ENCODE measurements at places on chromosomes 7 and 10.

DNA sequence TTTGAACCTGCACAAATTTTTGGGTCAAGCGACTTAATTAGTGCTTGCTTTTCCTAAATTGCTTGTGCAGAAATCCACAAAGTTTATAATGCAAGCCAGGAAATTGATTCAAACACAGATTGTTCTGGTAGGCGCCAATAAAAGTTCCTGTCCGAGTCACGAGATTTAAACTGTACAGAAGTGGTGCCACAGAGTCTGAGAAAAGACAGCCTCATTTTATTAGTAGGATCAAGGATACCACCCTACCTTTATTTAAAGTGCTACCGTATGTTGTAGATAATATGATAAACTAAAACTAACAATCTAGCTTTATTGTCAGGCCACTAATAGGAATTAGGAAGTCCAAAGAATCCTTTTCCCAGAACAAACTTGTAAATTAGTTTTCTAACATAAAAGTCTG, 696.7 kb downstream of the TNS3 start:
- no peaks in the 10 kb centered on the region for H3K27me3 ChIP-seq
- H3K4me3 ChIP-seq, result no peak overlapping the region
- H3K4me1 ChIP-seq, result peaks cover 6% of the 10 kb centered on the region

DNA sequence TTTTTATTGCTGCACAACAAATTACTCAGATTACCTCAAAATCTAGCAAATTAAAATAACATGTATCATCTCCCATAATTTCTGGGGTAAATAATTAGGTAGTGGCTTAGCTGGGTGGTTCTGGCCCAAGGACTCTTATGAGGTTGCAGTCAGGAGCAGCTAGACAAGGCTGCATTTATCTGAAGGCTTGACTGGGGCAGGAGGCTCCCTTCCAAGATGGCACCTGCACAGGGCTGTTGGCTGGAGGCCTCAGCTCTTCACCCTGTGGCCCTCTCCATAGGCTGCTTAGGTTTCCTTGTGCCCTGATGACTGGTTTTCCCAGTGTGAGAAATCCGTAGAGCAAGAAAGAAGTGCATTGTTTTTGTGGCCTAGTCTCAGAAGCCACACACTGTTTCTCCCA, 34.7 kb upstream of the ELFN1 start:
- H3K27me3 ChIP-seq, result no peaks in the 10 kb centered on the region
- H3K4me1 ChIP-seq, result no peaks in the 10 kb centered on the region
- H3K4me3 ChIP-seq, result no peak overlapping the region
- H3K27ac ChIP-seq, result no peak overlapping the region
- no peaks in the 10 kb centered on the region for H3K36me3 ChIP-seq

DNA sequence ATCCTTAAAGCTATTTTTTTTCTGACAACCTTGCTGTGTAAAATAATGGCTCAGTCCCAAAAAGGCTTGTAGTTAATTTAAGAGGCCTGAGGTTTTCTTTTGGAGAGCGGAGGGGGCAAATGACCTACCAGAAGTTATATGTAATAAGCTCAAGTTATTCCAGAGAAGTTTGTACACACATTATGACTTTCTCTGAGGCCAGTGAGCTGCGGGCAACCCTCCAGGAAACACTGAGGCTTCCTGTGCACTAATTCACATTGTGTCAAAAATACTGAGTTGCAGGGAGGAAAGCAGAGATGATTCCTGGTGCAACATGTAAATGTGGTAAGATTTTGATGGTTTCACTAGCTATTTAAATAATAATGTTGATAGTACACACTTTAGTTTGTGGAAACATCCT, 188.6 kb downstream of the DIP2C start:
- H3K4me3 ChIP-seq, result no peak overlapping the region
- no peaks in the 10 kb centered on the region for H3K27me3 ChIP-seq
- H3K4me1 ChIP-seq, result no peaks in the 10 kb centered on the region
- no peaks in the 10 kb centered on the region for H3K36me3 ChIP-seq

DNA sequence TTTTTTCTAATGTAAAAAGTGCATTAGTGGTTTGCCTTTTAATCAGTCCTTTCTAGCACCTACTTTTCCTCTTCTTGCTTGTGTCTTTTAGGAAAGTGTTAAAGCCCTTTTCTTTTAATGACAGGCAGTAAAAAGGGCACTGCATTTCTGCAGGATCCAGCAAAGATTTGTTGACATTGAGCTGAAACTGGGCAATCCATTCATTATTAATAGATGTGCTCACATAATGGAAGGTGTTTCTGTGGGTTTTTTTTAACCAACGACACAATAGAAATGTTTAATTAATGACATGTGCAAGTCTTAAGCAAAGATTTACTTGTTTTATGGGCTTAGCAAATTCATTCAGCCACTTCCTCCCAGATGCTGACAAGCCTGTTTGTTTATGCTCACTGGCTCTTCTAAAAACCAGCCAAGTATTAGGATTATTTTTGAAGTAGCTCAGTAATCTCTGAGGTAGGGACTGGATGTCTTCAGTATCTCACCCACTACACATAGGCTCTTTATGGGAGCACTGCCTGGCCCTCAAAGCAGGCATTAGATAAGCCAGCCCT, 1201.1 kb downstream of the SORCS1 start:
- H3K4me1 ChIP-seq, result no peaks in the 10 kb centered on the region
- H3K27ac ChIP-seq, result no peak overlapping the region
- H3K4me3 ChIP-seq, result no peak overlapping the region
- H3K36me3 ChIP-seq, result no peaks in the 10 kb centered on the region
- peaks cover 5% of the 10 kb centered on the region for H3K27me3 ChIP-seq

GRCh38 chr7:130174237-130174959, 30.8 kb downstream of the TMEM209 start:
- no peaks in the 10 kb centered on the region for H3K27me3 ChIP-seq
- H3K4me1 ChIP-seq, result no peaks in the 10 kb centered on the region
- H3K27ac ChIP-seq, result no peak overlapping the region
- peaks cover 33% of the 10 kb centered on the region for H3K36me3 ChIP-seq
- no peak for DNase-seq

DNA sequence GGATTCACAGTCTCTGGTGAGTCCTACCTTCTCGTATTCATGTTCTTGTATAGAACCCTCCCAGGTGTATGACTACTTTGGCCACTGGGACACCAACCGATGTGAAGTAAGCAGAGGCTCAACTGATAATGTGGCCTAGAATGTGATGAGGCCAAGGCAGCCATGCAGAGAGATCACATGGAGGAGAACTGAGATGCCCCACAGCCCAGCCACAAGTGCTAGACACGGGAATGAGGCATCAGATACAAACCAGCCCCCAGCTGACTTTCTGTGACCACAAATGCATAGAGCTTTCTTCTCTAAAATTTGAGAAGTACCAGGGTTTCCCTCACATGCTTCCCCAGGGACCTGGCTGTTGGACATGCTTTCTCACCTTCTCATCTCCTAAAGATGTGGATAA, 375.7 kb downstream of the CCSER2 start:
- no peak overlapping the region for H3K27ac ChIP-seq
- H3K27me3 ChIP-seq, result 0 out of 2 replicates have a peak, but pooled peaks cover under 1% of the 10 kb centered on the region
- DNase-seq, result no peak
- no peak overlapping the region for H3K4me3 ChIP-seq
- H3K36me3 ChIP-seq, result no peaks in the 10 kb centered on the region
- H3K4me1 ChIP-seq, result no peaks in the 10 kb centered on the region

DNA sequence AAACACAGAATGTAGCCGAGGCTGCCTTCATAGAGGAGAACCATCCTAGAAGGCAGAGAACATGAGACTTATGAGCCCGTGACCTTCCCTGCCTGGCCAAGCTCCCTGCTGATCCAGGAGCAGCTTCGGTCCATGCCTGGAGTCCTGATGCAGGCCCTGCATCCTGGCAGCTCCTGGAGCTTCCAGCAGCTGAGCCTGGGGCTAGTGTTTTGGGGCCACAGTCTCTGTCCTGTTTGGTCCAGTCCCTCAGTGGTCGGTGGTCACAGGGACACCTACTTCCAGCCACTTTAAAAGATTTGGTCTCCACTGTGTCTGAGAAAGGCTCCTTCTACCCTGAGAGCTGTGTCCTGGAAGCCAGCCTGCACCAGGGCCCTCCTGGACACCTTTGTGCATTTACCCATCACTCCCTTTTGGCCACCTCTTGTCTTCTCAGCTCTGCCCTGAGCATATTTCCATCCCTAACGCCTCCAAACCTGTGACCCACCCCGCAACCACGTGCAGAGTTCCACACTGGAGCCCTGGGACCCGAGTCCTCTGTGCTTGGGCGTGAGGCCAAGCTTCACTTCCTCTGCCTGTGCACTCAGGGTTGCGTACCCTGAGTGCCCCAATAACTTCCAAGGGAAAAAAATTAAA, 315.2 kb upstream of the ZNF32 start:
- DNase-seq, result no peak
- H3K27me3 ChIP-seq, result peaks cover 50% of the 10 kb centered on the region
- H3K36me3 ChIP-seq, result no peaks in the 10 kb centered on the region
- H3K27ac ChIP-seq, result no peak overlapping the region

DNA sequence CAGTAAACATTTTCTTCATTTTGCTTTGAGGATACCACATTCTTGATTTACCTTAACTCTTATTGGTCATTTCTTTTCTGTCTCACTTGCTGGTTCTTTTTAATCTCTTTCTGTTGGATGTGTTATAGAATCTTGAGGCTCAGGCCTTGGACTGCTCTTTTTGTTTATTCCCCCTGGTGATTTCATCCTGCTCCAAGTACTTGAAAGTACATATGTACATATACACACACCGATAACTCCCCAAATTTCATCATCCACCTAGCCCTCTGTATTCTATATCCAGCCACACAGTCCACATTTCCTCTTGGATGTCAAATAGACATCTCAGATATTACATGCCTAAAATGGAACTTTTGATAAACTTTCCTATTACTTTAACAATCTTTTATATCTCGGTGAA, 7.5 kb downstream of the ZNF518A start:
- H3K36me3 ChIP-seq, result no peaks in the 10 kb centered on the region
- H3K27me3 ChIP-seq, result no peaks in the 10 kb centered on the region
- peaks cover 5% of the 10 kb centered on the region for H3K4me1 ChIP-seq
- no peak overlapping the region for H3K27ac ChIP-seq

DNA sequence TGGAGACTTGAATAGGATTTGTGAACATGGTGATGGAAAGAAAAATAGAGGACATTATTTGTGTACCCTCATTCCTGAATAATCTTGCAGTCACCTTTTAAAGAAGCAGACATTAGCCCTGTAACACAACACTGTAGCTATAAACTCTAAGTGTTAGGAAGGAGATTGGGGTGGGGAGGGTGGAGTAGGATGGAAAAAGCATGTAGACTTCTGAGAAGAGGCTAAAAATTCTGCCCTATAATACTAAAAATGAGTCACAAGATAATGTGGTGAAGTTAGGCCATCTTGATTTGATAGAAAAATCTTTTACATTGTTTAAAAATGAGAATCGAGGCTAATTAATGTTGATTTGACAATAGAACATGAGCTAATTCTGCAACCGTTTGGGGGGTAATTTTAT, 128.8 kb downstream of the LCOR start:
- DNase-seq, result no peak
- H3K4me3 ChIP-seq, result no peak overlapping the region
- H3K27me3 ChIP-seq, result no peaks in the 10 kb centered on the region
- no peak overlapping the region for H3K27ac ChIP-seq

DNA sequence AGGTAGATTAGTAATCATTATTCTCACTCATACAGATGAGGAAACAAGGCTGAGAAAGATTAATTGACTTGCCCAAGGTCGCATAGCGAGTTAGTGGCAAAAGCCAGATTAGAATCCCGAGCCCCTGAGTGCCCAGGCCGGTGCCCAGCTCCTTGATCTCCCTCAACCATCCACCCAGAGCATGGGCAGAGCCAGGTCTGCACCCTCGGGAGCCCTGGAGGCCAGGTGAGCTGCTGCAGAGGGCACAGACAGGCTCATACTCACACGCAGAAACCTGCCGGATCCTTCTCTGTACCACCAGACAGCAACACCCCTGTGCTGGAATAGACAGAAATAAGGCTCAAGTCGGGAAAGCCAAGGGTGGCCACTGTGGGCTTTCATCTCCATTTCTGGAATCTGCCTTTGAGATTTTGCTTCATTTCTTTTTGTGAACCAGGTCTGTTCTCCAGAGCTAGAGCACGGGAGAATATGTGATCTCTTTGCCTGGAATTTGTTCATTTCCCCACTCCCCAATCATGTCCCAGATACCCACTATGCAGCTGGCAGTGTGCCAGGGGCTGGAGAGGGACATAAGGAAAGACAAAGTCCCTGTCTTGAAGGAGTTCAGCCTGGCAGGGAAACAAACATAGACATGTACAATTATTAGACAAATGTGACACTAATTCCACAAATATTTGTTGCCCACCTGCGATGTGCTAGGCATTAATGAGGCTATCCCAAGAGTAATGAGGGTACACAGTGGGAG, 5.5 kb downstream of the AFAP1L2 start:
- no peak for DNase-seq
- H3K27ac ChIP-seq, result no peak overlapping the region
- H3K27me3 ChIP-seq, result 0 out of 2 replicates have a peak, but pooled peaks cover 9% of the 10 kb centered on the region
- no peaks in the 10 kb centered on the region for H3K36me3 ChIP-seq

DNA sequence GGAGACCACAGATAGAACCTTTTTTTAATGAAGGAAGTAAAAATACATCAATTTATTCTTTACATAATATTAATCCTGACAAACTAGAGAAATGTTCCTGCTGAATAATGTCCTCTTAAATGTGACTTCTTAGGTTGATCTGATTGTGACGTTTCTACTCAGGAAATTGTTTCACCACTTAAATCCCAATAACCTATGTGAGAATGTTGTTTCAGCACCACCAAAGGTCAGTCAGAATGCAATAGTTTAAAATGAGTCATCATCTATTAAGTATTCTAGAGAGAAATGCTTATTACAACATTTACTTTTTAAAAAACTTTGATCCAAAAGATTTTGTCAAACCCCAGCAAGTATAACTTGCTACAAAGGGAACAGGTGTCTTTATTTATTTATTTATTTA, 155.4 kb upstream of the CACNA2D1 start:
- peak; percentile 43 for DNase-seq
- H3K27ac ChIP-seq, result no peak overlapping the region
- H3K4me3 ChIP-seq, result no peak overlapping the region

DNA sequence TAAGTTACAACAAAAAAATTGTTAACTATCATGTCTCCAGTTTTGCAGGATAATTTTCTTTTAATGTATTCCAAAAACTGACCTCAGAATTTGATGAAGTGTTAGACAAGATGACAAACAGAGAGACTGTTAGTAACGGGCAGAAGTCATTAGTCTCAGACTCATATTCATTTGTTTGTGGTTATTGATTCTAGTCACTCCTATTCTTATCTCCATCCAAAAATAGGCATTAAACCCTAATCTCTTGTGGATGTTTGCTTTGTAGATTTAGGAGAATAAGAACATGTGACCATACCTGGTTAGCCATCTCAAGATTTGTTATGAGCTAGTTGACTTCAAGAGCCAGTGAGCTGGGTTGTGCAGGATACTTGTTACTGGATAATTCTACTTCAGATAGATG, 261.1 kb downstream of the AUTS2 start:
- no peaks in the 10 kb centered on the region for H3K36me3 ChIP-seq
- no peaks in the 10 kb centered on the region for H3K27me3 ChIP-seq
- no peak for DNase-seq
- H3K27ac ChIP-seq, result no peak overlapping the region
- no peak overlapping the region for H3K4me3 ChIP-seq

DNA sequence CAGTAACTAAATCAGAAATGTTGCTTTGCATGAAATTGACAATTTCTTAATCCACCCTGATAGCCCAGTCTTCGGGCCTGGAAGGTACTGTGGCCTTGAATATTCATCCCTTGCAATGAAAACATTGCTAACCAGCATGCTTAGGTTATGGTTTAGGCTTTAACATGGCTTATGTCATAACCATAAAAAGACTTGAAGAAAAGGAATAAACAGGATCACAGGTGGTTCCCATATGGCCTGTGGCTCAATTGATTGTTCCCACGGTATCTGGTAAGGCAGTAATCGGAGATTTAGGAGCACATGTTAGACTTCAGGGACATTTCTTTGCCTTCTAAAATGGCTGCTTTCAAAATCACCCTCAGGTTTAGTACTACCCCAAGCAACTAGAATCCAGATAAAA, 139.5 kb downstream of the ST7 start:
- no peak for DNase-seq
- H3K4me3 ChIP-seq, result no peak overlapping the region
- H3K27ac ChIP-seq, result no peak overlapping the region
- peaks cover 3% of the 10 kb centered on the region for H3K4me1 ChIP-seq
- no peaks in the 10 kb centered on the region for H3K27me3 ChIP-seq
